ENCODE measurements at places on chromosomes 1 and 21. TPM values are rescaled to one million over a fixed set of nuclear protein-coding genes. Genes with fewer than 3 reads are reported as not detected.

The MSH4 gene
- not detected for total RNA-seq

The ATP6V1G3 gene
- total RNA-seq = 0.84 TPM

GRCh38 chr1:25796811-25797458, 3.1 kb upstream of the SELENON start:
- peak; percentile 76 for DNase-seq

DNA sequence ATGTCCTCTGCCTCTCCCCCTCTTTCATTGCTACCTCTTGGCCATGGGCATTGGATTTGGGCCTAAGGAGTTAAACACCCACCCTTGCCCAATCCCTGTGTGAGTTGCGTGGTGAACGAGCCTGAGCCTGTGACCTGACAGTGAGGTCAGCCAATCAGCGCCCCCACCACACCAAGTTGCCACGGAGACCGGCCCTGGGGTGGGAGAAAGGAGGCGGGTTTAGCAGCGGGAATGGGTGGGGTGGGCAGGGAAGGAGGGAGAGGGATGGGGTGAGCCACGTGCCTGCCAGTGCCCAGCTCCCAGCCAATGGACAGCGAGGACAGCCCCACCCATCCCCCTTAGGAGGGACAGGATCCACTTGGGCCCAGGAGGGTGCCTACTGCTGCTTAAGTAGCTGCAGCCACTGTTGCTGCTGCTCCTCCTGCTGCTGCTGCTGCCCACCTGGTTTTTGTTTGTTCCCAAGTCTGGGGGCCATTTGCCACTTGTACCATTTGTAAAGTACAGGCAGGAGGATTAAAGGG, 9.5 kb downstream of the ZBTB7B start:
- DNase-seq = no peak

DNA sequence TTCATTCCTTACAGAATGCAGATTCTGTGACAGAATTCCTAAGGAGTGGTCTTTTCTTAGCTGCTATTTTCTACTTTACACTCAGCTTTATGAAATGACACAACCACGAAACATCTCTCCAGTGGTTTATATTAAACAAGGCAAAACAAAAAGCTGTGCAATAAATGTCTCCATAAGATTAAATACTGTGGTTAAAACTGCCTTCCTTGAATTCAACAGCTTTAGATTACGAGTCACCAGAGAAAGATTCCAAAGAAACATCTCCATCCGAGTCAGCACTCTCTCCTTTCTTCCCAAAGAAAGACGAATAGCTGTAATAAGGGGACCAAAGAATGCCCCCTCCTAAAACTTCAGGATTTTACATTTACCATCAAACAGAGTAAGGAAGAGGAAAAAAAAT, 4.6 kb upstream of the C1orf87 start:
- no peak for DNase-seq

- DNase-seq = no peak
These were observed 15.9 kb downstream of the SARS1 start for GRCh38 chr1:109229531-109230127.

DNA sequence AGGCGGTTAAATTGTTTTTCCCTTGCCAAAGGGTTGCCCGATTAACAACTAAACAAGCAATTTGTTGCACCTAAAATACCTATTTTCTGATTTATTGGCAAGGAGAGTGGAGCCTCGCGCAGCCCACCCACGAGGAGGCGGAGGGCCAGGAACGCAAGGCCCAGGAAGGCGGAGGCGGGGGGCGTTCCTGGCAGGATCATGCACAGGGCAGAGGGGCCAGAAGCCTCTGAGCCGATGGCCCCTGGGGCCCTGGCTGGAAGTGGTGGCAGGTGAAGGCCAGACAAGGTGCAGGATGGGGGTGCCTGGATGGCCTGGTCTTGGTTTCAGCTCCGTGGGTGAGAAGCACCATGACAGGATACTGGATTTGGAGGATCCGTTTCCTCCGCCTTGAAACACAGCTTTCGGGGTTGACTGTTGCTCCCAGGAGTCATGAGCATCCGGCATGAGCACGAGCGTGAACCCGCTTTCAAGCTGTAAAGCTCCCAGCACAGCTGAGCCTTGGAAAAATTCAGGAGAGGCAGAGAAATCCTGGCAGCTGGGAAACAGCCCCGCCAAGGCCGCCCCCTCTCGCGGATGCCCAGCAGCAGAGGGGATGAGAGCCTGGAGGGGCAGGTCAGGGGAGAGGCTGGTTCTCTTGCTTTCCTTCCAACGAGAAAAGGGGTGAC, 35.0 kb downstream of the AJAP1 start:
- DNase-seq = no peak

Measured in M059J (cell line).